ENCODE measurements at places on chromosomes 2 and 18. TPM values are rescaled to one million over a fixed set of nuclear protein-coding genes. Genes with fewer than 3 reads are reported as not detected.

Gene ME2
- total RNA-seq, result 51.9 TPM

- DNase-seq, result peak; percentile 69
These were observed 809 bp downstream of the DBI start for GRCh38 chr2:119367472-119368099.

DNA sequence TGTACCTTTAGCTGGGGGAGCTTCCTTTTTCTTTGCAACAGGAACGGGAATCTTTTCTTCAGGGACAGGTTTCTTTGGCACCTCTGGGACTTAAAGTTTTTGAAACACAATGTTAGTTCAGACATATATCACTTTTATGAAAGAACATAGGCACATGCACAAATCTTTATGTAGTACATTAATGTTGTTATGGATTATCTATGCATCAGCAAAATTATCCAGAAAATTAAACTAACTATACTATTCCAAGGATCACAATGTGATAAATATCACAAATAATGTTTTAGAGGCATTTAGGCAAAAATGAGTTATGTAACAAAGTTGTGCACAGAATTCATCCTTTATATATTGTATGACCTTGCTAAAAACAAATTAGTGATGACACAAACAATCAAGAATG is 117.4 kb downstream of the TTN start:
- DNase-seq, result no peak

DNA sequence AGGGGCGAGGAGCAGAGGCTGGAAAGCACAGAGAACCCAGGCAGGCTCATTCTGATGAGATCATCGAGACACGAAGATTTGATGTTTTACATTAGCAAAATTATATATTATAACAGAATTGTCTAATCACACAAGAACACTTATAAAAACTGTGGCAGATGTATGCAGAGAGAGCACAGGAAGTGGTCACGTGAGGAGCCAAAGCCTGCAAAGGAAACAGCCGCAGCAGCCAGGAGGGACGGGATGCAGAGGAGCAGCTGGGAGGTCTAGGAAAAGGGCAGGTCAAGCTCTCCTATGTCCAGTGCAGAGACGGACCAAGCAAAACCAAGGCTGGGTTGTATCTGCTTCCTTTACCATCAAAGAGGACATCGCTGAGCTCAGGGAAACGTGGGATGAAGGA is 355.1 kb upstream of the MYT1L start:
- DNase-seq, result no peak

- DNase-seq, result no peak
These were observed 101.0 kb upstream of the LMAN1 start for GRCh38 chr18:59460072-59460420.

Gene GAREM1
- 7.4 TPM for total RNA-seq

DNA sequence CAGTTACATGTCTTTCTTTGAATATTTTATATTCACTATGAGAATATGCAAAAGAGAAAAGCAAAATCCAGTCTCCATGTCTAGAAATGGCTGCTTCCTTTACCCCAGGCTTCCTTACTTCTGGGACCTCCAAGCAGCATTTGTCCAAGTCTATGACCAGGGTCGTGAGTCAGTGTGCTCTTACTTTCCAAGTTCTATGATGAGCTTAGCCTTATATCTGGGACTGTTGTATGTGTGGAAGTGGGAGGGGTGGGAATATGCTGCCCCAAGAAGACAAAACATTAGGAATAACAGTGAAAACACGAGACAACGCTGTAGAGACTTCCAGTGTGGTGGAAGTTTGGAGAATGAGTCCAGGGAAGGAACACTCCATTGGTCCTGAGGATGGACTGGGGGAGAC is 21.2 kb upstream of the CHRNA1 start:
- DNase-seq, result no peak

- DNase-seq, result peak; percentile 93
These were observed 130.9 kb upstream of the RAB12 start for GRCh38 chr18:8478166-8478967.

DNA sequence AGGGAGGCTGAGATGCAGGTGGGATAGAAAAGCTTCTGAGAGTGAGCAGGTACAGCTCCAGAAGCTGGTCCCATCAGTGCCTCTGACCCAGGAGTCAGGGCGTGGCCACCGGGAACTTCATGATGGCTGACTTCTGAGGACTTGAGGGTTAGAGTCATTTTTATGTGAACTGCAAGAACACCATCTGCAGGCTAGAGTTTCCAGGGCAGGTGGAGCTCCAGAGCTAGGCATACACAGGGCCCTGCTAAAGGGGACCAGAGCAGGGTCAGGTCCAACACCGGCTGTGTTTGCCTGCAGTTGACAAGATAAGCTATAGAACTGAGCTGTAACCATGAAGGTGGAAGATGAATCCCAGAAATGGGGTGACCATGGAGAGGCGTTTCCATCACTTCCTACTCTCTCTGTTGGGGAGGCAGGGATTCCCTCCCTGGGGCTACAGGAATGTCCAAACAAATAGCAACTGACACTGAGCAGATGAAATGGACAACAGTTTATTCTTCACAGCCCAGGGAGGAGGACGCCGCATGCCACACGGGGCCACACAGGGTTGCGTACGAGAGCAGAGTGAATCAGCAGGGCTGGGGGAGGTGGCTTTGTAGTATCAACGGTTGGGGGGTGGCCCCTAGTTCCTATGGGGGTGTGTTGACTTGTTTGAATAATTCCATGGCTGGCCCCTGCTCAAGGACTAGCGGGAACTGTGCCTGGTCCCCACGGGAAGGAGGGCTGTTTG is 77.6 kb upstream of the ZNF516 start:
- no peak for DNase-seq

DNA sequence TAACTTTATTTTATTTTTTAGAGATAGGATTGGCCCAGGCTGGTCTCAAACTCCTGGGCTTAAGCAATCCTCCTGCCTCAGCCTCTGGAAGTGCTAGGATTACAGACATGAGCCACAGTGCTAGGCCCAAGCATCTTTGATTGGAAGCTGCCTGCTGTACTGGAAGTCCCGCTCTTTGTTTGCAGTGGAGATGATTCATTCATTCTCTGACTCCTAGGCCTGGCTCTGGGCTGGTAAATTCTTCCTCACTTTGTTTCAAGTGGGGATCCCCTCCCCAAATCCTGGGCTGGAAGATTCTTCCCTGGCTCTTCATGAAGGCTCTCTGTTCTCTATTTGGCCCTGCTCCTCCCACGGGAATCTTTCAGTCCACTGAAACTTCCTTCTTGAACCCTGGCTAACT is 81.9 kb downstream of the NEURL3 start:
- no peak for DNase-seq

Gene ID2
- total RNA-seq, result 55.0 TPM

GRCh38 chr2:194166818-194167217 is 1490.2 kb upstream of the SLC39A10 start:
- DNase-seq, result no peak

Gene NT5C1B
- not detected for total RNA-seq

- no peak for DNase-seq
These were observed 107.2 kb upstream of the UBE2E3 start for GRCh38 chr2:180873219-180873618.

DNA sequence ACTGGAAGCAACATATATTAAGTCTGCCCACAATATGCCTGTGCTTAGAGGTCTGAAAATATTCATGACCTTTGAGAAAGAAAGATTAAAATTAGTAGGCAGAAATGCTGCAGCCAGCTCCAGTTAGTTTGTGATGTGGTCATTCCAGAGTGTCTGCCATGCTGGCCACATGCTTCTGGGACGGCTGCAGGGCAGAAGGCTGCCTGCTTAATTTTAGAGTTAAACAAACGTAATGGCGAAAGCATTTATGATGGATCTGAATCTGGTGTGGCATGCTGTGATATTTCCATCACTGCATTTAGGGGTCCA is 95.4 kb downstream of the FHOD3 start:
- DNase-seq, result no peak

DNA sequence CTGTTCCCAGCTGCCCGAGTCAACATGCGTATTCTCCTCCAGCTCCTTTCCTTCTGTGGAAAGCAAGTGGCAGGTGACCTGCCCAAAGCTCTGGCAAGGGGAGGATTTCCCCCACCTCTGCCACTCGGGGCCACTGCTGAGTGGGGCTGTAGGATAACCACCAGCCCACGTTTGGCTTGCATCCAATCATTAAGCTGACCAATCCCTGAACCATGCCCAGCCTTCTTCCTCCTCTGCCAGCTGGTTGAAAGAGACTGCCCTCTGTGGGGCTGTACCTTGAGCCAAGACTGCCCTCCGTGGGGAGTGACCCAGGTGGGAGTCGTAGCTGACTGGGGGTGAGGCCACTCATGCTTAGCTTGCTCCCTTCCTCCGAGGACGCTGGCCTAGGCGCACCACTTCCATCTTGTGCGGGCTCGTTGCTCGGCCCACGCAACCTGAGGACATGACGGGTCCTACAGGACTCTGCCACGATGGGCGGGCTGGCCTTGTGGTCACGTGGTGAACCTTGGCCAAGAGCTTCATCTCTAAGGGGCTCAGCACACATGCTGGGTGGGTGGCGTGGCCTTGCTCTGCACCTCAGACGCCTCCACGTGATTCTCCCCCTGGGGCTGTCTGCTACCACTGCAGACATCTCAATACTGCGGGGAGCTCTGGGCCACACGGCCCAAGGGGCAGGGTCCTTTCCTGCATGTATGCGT is 112.1 kb downstream of the NDUFA10 start:
- no peak for DNase-seq

DNA sequence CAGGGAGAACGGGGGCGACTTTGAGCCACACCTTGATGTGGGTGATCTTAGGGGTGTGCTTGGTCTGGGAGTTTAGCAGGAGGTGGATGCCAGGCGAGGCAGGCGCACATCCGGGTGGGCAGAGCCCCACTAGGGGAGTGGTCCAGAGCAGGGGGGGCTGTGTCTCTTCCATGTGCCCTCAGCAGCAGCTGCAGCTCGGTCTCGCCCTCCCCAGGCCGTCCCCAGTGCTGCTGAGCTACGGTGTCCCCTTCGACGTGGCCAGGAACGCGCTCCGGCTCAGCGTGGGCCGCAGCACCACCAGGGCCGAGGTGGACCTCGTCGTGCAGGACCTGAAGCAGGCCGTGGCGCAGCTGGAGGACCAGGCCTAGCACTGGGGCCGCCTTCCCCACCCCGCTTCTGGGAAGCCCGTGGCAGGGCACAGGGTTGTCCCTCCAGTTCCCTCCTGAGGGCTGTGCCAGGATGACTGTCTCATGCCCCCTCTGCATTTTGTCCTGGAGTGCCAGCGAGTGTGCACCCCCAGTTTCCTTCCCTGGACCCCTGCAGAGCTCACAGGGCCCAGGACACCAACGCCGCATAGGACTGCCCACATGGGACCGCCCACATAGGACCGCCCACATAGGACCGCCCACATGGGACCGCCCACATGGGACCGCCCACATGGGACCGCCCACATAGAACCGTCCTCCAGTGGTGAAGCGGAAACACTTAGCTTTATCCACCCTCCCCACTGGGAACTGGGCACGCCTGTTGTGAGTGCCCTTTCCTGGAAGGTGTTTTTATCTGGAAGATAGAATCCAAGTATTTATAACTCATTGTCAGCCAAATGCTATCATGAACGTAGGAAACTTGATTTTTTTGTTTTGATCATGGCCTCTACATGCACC is 1.9 kb upstream of the ESPNL start:
- DNase-seq, result peak; percentile 81

Gene PSMA8
- total RNA-seq, result not detected

GRCh38 chr2:215970425-215970824 is 42.9 kb downstream of the MREG start:
- no peak for DNase-seq

- no peak for DNase-seq
These were observed 155.8 kb downstream of the ALPK2 start for GRCh38 chr18:58473071-58473470.

DNA sequence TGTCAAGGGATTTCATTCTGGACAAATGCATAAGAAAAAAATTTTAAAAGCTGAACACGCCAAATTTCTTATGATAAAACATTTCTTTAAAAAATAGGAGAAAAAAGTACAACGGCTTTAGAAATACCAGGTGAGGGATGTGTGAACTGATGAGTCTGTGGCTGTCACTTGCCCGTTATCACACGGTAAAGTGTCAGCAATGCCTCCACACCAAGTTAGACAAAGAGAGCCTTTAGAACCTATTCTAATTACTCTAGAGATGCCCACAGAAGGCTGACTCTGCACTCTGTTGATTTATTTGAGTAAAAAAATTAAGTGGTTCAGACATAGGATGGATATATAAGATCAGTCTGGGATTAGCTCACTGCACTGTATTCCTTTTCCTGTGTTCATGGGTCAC is 523.8 kb downstream of the RNF144A start:
- DNase-seq, result no peak

Gene UGT1A3
- not detected for total RNA-seq

Gene CYP26B1
- 0.42 TPM for total RNA-seq

GRCh38 chr2:157809212-157809611 is 66.9 kb downstream of the ACVR1 start:
- DNase-seq, result no peak

Gene RAB31
- total RNA-seq, result 34.9 TPM

Gene ELOA2
- not detected for total RNA-seq

DNA sequence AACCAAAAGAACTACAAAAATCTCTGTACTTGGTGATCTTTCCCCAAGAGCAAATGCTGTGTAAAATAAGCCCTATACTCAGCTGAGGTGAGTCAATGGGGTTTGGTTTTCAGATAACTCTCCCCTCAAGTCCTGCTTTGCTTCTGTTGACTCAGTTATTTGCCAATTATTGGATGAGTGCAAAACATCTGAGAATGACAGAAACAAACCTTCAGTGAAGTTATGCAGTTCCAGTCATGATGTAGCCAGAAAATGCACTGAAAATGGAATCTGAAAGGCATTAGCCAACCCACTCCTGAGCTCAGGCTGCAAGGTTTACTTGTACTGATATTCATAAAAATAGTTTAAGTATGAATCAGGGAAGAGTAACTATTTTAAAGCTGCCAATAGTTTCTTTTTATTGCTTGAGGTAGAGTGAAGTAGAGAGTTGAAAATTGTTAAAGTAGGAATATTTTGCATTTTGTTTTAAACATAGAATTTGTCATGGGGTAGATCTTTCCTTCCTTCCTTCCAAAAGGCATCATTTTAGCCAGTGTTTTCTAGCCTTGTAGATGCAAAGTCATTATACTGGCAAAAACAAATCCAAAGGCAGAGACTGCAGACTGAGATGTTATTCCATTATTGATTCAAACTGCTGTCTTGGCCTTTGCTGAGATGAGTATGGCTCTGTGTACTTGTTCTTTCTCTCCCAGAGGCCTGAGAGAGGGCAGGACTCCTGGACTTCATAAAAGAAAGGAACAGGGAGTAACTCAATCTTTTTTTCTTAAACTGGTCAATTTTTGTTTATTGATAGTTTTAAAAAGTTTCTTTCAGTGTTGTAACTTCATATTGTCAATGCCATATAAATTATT is 215.3 kb downstream of the RND3 start:
- no peak for DNase-seq

Gene USP40
- 13.6 TPM for total RNA-seq

All from WTC11 (cell line).